ENCODE measurements at places on chromosomes 1 and 21. TPM values are rescaled to one million over a fixed set of nuclear protein-coding genes. Genes with fewer than 3 reads are reported as not detected.

MIXL1 gene
- 0.66 TPM for polyA plus RNA-seq

GPA33 gene
- 0.10 TPM for polyA plus RNA-seq

SFN gene
- polyA plus RNA-seq = 1.8 TPM

C8A gene
- not detected for polyA plus RNA-seq

SLC16A4 gene
- polyA plus RNA-seq = 1.5 TPM

ANKRD35 gene
- polyA plus RNA-seq = 5.6 TPM

NBPF10 gene
- 0.35 TPM for polyA plus RNA-seq

All from GM23338 (cell line).